ENCODE measurements at places on chromosomes 1 and 21.

DNA sequence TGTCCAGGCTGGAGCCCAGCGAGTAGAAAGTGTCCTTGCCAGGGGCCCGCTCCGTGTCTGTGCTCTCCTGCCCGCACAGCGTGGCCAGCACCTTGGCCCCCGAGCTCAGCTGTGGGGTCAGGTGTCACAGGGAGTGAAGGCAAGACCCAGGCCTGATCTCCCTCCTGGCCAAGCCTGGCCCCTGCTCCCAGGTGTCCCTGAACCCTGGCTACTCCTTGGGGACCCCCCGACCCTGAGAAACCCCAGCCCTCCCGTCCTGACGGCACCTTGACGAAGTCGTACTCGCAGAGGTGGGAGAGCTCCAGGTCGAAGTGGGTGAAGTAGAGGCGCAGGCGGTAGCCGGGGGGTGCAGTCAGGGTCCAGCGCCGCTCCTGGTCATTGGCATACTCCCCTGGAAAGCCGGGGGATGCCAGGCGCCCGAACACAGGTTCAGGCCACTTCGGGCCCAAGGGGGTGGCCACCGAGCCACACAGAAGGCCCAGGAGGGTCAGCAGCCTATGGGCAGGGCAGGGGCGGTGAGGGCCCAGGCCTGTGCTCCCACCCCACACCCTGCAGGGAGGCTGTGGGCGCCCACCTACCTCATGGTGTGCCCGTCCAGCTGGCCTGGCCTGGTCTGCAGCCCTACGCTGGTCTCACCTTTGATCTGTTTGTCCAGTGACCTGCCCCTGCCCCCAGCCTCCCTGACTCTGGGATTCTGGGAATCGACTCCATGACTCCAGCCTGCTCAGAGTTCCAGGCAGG is at the start of gene MASP2:
Gene MASP2 (minus strand): TSS at position 615 of the 741 bp plus-strand sequence. CDS start 32 bp downstream, at position 583.
- no peak for DNase-seq

DNA sequence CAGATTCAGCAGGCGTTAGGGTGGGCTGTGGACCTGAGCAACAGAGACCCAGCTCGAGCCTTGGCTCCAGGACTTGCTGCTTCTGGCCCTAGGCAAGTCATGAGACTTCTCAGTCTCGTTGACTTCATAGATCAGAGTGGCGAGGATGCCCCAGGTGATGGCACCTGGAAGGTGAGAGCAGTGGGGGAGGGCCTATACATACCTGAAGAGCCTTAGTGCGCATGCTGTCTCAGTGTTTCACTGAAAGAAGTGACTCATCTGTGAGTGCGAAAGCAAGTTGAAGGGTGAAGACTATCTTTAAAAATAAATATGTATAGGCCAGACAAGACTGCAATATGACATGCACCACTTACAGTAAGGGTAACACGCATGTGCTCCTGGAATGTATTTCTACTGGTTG is 10.1 kb downstream of the PLEKHA6 start:
- no peak for DNase-seq

- DNase-seq = no peak
Measured at GRCh38 chr1:8097077-8097799, 71.1 kb upstream of the ERRFI1 start.

DNA sequence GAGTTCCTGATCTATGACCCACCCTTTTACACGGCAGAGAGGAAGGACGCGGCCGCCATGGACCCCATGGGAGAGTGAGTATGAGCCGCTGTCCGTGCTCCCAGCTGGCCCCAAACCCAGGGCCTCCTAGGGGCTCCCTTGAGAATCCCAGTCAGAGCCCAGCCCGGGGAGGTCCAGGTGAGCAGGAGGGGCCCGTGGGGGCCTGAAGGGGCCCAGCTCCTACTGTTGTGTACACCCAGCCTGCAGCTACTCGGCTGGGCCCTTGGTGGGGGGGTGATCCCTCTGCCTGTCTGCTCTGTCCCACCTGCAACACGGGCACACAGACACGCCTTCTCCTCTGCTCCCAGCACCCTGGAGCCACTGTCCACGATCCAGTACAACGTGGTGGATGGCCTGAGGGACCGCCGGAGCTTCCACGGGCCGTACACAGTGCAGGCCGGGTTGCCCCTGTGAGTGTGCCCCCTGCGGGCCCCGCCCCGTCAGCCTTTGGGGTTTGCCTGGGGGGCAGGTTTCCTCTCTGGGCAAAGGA is 28.6 kb upstream of the LRRC3 start:
- DNase-seq = no peak
